CD4-positive, alpha-beta T cell treated with Interleukin-12 subunit alpha and Interleukin-12 subunit beta, for 1 hour (primary cell): ENCODE measurements at places on chromosomes 4 and X.

DNA sequence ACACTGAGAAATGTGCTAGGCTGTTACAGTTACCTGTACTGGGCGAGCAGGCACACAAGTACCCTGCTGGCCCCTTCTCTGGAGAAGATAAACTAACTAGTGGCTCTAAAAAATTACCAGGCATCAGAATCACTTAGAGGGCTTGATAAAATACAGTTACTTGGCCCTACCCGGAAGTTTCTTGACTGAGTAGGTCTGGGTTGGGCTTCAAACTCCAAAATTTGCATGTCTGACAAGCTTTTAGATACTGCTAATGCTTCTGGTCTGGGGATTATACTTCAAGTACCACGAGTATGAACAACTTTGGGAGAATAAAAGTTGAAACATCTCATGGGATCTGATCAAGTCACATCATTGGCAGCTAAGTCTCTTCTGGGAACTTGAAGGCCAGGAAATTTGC is 30.8 kb downstream of the CEP135 start:
- DNase-seq = no peak

DNA sequence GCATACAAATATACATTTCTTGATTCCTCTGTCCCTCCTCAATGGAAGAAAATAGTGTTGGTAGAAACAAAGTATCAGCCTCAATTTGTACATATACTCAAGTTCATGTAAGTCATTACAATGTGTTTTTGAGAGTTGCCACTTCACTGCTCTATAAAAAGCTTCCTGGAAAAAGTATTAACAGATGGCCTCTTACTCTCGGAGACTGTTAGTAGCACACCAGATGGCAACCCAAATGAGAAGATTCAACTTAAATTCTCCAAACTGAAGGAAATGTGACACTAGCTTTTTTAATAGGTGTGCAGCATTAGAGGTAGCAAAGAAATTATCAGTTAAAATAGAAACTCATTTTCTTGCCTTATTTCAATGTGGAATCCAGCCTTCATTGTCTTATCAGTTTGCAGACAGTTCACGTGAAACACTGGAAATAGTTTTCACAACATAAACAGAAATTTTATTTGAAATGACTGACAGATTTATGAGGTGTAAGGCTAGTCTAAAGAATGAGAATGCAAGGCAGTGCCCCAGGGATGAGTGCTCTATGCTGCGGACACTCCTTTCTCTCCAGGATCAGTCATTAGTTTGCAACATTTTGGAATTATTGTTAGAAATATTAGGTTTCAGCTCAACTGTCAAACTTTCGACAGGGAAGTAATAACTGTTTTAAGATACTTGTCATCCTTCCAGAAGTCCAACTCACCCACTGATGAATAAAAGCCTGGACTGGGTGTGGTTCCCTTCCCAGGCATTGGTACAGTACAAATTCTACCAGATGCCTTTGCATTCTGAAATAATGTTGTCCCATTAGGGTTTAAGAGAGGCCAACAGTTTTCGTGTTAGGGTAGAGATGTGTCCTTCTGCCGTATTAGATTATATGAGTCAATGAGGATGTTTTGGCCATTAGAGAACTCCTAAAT is 50.9 kb downstream of the IDS start:
- DNase-seq = no peak

DNA sequence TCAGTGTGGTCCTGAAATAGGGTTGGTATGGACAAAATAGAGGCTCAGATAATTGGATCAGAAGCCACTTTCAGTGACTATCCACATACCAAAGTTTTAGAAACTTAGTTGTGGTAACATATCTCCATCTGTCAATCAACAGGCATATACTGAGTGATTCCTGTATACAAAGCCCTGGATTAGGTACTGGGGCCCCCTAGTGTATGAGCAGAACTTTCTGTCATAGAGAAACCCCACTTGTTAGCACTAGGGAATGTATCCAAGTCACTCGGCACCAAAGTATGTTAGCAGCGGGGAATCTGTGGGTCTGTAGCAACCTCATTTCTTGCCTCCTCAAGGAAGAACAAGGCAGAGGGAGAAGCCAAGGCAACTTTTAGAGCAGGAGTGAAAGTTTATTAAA is 50.7 kb downstream of the MAP7D3 start:
- peak; percentile 24 for DNase-seq

DNA sequence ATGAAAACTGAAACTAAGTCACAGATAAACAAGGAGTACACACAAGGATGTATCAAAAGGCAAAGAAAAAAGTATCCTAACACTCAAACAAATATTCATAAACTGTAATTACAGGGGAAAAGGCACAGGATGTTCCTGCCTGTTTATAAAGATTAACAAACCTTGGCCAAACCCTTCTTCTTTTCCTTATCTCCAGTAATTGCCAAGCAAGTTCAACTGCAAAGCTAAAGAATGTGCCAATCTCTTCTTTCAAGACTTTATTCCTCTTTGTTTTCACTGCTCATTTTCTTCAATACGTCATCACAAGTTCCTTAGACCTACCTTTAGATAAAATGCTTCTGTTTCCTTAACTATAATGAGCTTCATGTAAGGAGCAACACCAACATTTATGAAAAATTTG is 171.2 kb downstream of the AMELX start:
- DNase-seq = no peak

GRCh38 chr4:122764821-122765215 is 32.3 kb downstream of the BBS12 start:
- DNase-seq = no peak
